ENCODE measurements at places on chromosomes 16 and 17.
A peak's percentile ranks its signal among the peaks of the same experiment; 100 is the strongest.

- DNase-seq: no peak
These were observed 235.1 kb upstream of the NLRP1 start for GRCh38 chr17:5819396-5819795.

DNA sequence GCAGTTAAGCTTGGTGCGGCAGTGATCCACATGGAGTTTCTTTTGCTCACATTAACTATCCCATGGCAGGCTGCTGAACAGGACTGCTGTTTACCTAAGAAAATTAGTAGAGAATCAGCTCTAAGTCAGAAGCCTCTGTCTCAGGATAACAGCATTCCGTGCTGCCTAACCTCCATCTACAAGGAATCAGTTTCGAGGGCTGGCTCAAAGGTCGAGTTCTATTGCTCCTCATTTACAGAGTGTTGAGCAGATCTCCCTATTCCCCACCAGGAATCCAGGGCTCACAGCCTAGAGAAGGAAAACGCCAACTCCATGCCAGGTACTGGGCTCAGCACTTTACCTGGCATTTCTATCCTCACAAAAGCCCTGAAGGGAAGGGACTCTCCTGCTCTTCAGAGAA, 9.9 kb downstream of the GINS2 start:
- DNase-seq: no peak

- peak; percentile 71 for DNase-seq
These were observed 6.4 kb downstream of the C16orf86 start for GRCh38 chr16:67672739-67673662.

GRCh38 chr16:84357191-84357651, 11.1 kb upstream of the ATP2C2 start:
- DNase-seq: no peak
